ENCODE measurements at places on chromosomes 1 and 21.

- no peak for DNase-seq
These were observed 773 bp downstream of the CHD1L start for GRCh38 chr1:147243228-147243685.

DNA sequence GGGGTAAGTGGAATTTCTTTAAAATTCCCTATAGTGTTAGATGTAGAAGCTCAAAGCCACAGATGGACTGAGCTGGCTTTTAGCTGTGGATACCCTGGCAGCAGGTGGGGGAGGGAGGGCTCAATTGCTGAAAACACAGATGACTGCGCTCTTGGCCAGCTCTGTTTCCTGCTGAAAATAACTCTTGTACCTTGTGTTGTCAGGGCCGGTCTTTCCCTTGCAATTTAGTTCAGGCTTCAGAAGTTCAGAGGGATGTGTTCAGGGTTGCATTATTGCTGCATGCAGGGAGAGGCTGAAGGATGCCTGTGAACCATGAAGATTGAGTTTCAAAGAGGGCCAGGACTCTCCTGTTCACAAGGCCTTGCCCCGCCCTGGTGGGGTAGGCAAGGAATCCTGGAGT is 58.1 kb upstream of the GCLM start:
- DNase-seq = no peak

DNA sequence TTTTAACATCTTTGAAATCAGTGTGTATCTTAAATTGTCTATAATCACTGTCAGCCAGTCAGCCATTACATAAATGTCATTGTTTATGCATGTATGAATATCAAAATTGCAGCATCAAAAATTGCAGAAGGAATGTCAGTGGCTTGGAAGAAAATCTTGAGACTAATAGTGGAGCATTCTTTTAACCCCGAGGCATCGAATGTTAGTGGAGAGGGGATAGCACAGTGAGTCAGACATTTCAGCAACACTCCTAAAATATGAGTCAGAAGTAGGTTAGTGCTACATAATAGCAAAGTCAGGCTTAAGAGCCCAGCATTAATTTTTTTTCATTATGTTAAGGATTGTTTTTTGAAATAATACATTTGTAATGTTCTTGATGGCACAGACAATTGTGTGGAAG is 45.5 kb downstream of the SNRPE start:
- DNase-seq = peak; percentile 77

DNA sequence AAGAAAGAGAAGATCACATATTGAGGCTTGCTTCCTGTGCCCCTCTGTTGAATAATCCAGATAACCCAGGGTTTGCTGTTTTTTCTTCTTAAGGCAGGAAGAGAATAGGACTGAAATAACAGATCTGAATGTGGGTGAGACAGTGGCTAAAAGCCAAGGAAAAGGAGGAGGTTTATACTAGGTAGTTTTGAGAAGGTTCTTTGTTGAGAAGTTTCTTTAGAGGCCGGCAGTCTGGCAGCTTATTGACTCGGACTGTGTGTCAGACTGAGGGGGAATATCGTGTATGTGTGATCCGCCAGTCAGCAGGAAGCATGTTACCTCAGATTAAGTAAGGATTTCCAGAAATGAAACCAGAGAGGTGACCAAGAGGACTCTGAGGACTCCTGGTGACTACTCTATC is 119.8 kb downstream of the PLA2G4A start:
- DNase-seq = no peak

DNA sequence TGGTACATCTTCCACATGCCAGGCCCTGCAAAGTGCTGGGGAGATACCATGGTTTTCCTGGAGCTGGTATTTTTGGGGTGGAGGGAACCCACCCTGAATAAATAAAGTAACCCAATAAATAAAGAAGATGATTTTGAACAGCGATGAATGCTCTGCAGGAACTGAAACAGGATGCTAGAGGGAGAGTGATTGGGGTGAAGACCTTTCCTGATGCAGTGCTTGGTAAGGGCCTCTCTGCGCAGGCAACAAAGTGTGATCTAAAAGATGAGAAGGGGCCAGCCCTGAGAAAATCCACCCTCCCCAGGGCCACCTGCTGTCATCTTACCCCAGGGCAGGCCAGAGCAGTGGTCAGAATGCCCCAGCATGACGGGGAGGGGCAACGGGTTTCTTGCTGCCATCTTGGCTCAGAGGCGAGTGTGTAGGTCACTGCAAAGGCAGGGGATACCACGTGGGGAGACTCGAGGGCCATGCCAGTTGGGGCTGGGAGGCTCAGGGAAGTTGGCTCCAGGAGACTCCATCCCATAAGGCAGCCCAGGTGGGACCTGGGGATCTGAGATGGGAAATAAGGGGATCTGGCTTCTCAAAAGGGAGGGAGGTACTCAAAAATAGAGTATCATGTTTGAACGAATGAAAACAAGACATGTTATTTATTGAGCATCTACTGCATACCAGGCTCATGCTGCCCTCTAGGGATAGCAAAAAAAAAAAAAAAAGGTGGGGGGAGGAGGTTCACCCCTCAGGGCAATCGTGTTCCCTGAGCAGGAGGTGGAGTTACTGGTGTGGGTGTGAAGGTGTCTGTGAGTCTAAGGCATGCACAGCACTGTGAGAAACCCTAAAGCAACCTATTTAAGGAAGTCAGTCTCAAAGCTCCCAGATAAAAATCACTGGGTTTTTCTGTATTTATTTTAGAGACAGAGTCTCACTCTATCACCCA is 2.8 kb downstream of the SRARP start:
- no peak for DNase-seq

DNA sequence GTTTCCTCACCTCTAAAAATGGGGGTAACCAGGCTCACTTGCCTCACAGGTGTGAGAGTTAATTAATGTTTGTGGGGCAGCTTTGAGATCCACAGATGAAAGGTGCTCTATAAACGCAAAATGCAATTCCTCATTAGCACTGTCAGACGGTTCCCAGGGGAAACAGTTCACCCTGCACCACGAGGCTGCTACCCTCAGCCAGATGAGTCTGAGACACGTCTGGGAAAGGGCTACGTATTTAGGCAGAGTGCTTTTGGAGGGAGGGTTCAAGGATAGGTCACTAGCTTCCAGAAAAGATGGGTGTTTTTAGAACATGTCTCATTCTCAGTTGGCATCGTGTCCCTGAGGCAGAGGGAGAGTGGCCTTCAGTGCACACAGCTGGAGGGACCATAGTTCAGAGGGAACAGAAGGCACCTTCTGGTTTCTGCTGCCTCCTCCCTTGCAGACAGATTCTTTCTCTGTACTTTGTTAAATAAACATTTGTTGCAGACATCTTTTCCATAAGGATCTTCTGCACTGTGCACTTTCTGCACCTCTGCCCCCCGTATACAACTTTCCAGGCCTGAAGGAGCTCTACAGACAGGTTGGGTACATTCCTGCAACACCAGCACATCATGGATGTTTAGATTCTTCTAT is 139.9 kb downstream of the CLIC6 start:
- peak; percentile 56 for DNase-seq

DNA sequence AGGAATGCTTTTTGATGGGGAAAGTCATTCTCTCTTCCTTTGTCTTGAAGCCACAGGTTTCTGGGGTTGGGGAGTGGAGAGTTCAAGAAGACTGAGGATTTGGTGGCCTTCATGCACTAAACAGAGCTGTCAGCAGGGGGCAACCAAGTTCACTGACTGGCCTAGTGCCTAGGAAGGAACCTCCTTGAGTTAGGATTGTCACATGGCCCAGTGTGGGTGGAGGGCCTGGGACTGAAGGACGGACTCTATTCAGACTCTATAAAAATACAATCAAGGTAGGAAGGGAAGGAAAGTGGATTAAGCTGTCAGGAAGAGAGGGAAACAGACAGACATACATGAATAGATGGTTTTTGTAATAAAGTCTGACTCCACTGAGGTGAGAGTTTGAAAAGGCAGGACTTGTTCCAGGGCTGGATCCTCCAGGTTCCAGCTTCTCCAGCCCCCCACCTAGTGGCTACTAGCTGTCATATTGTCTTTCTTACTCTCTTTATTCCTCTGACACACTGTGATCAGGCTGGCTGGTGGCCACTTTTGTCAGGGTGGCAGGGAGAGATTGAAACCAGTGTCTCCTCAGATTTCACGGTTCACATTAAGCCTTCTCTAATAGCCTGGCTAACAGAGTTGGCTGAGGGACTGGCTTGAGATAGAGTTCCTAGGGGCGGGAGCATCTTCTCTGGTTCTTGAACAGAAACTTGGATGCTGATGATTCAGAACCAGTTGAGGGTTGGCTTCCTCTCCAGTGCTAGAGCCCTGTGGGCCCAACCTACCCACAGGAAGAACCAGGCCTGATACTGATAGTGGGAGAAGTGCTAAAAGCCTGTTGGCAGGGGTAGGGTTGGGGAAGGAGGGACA is 4.1 kb upstream of the SH3BGRL3 start:
- DNase-seq = no peak

GRCh38 chr1:157137046-157137407 is 1.2 kb downstream of the ETV3 start:
- DNase-seq = no peak

DNA sequence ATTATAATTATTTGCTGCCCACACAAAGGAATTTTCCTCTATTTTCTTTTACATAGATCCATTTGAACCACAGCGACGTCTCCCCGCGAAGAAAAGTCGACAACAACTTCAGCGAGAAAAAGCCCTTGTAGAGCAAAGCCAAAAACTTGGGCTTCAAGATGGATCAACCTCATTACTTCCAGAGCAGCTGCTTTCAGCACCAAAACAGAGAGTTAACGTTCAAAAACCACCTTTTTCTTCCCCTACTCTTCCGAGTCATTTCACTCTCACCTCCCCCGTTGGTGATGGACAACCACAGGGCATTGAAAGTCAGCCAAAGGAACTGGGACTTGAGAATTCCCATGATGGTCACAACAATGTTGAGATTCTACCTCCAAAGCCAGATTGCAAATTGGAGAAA is 7.2 kb downstream of the GORAB start:
- no peak for DNase-seq

DNA sequence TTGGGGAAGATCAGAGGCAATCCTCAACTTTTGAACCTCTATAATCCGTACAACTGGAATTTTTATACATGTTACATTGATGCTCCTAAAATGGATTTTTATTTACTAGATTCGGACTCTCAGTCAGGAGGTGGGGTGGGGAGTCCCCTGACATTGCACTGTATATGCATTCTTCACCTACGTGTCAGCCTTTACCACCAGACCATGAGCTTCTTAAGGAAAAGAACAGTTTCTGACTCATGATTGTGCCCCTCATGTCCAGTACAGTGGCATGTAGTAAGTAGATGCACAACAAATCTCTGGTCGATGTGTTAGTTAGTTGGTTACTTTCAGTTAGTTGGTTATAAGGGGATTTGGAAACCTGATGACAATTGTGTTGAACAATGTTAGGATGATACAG is 15.4 kb downstream of the LPAR3 start:
- DNase-seq = no peak

DNA sequence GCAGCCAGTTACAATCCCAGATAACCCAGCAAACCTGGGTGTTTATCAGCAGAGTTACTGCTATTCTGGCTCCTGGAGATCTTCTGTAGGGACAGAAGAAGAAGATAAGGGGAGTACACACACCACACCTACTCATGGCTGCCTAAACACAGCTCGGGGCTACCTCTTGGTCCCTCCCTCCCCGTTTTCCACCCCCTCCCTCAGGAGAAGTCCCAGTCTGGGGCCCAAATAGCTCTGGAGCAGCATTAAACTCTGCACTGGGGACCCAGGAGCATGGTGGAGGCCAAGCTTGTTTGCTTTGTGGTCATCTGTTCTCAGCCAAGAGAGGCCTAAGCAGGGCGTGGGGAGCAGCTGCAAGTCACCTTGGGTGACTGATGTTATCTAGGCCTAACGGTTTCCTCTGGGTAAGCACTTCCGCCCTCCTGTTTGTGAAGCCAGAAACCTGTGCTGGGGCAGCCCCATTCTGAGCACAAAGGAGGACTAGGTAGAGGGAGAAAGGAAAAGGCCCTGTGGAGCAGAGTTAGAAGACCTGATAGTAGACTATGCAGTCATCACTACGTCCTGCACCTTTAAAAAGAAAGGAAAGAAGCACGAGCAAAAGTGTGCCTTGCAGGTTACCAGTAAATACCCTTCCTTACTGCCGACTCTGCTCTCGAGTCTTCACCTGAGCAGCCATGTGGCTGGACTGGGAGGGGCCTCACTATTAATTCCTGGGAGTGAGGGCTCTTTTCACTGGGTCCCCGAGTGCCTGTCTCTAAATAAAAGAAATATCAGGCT is 2.0 kb upstream of the RCSD1 start:
- DNase-seq = no peak

DNA sequence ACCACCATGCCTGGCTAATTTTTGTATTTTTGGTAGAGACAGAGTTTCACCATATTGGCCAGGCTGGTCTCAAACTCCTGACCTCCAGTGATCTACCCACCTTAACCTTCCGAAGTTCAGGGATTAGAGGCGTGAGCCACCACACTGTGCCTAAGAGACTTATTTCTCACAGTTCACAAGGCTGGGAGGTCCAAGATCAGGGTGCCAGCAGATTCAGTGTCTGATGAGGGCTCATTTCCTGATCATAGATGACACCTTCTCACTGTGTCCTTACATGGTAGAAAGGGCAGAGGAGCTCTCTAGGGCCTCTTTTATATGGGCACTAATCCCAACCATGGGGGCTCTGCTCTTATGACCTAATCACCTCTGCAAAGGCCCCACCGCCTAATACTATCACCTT is 58.8 kb downstream of the ARHGEF10L start:
- no peak for DNase-seq

All from kidney epithelial cell (primary cell).